ENCODE measurements at places on chromosomes 13 and 19.
A peak's percentile ranks its signal among the peaks of the same experiment; 100 is the strongest.

DNA sequence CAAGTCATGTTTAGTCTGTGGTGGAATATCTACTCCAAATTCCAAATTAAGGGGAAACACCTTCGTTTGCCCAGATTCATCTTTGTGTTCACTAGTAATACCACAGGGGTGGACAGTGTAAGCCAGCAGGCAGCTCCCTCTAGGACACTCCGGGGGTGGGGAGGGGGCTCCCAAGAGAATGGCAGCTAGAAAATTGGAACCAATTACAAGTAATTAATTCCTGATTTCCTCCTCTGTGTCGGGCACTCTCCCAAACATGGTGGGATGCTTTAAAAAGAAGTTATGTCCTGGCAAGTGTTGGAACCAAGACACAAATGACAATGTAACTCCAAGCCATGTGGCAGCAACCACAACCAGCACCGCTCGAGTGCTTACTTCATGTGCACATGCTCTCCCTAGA, 5.9 kb downstream of the COL4A1 start:
- DNase-seq: no peak

- no peak for DNase-seq
Measured at GRCh38 chr13:97390941-97391600, 42.9 kb upstream of the RAP2A start.

DNA sequence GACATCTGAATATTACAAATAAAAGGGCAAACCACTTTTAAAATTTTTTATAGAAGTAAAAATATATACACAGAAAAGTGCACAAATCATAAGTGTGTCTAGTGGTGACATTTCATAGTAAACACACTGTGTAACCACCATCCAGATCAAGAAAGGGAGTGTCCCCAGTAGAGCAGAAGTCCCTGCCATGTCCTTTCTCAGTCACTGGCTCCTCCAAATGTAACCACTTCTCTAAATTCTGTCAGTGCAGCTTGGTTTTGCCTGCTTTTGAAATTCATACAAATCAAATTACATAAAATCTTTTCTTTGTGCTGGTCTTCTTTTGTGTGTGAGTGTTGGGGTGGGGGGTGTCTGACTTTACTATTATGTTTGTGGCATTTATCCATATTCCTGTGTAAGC, 116.5 kb downstream of the RBM26 start:
- no peak for DNase-seq

- DNase-seq: no peak
Measured at GRCh38 chr19:13153569-13154240, 3.5 kb downstream of the IER2 start.

DNA sequence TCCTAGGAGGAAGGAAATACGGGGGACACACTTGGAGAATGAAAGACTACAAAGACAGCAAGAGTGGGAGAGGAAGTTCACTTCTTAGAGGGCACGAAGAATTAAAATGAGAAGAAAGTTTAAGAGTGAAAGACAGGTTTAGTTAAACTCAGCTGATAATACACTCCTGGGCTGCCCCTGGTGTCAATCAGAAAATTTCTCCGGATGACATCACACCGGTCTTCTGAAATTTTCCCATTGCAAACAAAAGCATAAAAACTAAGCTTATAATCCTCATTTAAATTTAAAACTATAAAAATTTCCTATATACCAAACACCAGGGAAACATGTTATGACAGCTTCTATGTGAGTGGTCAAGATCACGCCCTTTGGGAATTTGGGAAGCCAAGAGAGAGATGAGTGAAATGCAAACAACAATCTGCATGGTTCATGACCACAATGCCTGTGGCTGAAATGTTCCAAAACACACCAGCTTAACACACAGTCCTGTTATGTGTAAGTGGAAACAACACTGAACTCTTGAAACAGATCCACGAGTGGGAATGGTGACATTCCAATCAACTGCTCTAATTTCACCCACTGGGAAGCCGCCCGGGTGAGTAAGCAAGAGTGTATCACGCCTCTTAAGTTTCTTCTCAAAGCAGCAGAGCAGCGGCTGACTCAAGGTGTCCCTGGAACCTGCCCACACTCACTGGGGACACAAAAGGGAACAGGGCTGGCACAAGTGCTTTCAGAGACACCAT, 49.0 kb downstream of the BRD4 start:
- no peak for DNase-seq

GRCh38 chr19:48520134-48520533, 8.5 kb upstream of the LMTK3 start:
- no peak for DNase-seq

DNA sequence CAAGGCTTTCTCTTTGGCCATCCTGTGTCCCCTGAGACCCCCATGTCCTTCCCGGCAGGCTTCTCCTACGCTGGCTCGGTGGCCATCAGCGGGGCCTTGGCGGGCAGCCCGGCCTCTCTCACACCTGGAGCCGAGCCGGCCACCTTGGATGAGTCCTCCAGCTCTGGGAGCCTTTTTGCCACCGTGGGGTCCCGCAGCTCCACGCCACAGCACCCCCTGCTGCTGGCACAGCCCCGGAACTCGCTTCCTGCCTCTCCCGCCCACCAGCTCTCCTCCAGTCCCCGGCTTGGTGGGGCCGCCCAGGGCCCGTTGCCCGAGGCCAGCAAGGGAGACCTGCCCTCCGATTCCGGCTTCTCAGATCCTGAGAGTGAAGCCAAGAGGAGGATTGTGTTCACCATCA, 14.2 kb downstream of the PLEKHJ1 start:
- DNase-seq: no peak

- DNase-seq: no peak
Measured at GRCh38 chr19:15733895-15734294, 3.9 kb upstream of the OR10H3 start.

DNA sequence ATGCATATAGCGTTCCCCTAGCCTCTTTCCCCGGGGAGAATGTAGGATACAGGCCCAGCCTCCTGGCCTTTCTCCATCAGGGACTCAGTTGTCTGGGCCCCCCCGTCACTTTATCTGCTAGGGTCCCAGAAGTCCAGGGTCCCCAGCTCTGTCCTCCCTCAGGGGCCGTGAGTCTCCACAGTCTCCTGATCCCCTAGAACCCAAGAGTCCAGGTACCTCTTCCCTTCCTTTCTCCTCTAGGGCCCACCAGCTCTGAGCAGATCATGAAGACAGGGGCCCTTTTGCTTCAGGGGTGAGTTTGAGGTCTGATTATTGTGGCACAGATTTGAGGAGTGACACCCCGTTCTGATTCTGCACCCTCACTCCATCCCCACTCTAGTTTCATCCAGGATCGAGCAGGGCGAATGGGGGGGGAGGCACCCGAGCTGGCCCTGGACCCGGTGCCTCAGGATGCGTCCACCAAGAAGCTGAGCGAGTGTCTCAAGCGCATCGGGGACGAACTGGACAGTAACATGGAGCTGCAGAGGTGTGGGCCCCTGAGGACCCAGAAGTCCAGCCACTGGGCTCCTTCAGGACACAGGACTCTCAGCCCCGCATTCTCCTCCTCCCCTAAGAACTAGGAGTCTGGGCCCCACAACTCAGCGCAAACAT, 758 bp downstream of the BAX start:
- no peak for DNase-seq

DNA sequence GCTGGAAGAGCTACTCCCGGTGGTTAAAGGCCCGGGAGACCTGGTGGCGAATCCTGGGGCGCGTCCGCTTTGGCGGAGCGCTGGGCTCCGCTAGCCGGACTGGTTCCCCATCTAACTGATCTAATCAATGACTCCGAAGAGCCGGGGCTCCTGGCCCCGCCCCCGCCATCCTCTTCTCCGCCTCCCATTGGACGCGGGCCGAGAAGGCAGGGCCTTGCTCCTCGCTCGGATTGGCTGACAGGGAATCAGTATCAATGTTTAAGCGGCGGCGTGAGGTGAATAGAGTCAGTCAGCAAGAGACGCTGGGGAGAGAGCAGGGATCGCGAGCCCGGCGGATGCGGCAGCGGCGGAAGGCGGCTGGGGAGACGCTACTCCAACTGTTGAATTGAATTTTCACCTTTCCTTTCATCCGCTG, 1.7 kb upstream of the PCDH17 start:
- DNase-seq: peak; percentile 47

DNA sequence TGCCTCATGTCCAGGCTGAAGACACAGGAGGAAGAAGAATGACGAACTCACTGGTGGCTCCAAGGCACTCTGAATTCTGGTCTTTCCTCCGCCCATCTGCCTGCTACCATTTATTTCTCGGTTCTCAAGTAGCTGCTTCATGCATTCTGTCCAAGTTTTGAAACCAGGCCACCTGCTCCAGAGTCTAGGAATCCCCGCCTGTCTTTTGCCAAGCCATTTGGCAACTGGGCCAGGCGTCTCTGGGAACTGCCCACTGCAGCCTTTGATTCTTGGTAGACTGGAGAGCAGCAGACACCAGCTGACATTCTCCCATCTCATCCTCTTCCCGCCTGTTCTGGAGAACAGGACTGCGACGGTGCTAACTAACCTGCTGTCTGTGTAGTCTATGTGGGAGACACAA, 10.8 kb downstream of the SLC35E1 start:
- DNase-seq: no peak

DNA sequence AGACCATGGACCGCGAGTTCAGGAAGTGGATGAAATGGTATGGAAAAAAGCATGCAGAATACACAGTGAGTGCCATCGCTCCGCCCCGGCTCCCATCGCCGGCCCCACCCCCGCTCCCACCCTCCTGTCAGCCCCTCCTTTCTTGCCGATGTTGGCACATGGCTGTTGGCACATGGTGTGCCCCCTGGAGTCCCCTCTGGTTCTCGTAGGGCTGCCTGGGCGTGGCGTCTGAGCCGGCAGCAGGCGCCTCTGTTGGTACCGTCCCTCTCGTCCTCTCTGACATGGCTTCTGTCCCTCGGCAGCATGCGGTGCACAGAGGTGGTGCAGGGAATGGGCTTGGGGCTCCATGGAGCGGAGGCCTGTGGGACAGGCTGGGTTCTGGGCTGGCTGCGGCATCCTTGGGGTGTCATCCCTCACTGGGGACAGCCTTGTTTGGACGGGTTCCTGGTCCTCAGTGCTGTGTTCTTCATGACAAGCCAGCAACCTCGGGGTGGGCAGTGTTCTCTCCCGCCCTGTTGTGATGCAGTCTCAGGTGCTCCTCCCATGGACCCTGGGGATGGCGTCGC, 30.9 kb downstream of the DOT1L start:
- DNase-seq: no peak

DNA sequence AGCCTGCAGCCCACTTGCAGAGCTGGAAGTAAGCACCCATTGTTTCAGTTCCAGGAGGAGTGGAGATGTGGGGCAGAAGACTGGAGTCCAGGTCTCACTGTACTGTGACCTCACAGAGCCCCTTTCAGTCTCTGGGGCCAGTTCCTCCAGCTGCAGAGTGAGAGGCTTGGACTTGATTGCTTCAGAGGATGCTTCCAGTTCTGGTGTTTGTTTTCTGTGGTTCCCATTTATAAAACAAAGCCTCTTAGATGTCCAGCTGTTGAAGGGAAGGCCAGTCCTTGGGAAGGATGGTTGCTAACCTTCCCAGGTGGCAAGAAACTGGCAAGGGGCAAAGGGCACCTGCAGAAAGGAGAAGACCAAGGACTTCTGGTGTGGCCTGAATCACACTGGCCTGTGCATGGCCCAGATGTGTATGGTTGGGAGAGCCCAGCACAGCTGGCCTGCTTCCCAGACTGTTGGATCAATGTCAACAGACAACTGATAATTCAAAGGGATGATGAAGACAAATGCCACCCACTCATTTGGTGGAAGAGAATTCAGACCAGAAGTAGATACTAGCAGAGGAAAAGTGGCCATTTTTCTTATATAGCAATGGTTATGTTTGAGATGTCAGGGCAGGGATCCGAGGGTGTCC, 218.5 kb downstream of the ZNF536 start:
- DNase-seq: no peak

- DNase-seq: no peak
Measured at GRCh38 chr19:16036941-16037340, 39.4 kb upstream of the TPM4 start.

DNA sequence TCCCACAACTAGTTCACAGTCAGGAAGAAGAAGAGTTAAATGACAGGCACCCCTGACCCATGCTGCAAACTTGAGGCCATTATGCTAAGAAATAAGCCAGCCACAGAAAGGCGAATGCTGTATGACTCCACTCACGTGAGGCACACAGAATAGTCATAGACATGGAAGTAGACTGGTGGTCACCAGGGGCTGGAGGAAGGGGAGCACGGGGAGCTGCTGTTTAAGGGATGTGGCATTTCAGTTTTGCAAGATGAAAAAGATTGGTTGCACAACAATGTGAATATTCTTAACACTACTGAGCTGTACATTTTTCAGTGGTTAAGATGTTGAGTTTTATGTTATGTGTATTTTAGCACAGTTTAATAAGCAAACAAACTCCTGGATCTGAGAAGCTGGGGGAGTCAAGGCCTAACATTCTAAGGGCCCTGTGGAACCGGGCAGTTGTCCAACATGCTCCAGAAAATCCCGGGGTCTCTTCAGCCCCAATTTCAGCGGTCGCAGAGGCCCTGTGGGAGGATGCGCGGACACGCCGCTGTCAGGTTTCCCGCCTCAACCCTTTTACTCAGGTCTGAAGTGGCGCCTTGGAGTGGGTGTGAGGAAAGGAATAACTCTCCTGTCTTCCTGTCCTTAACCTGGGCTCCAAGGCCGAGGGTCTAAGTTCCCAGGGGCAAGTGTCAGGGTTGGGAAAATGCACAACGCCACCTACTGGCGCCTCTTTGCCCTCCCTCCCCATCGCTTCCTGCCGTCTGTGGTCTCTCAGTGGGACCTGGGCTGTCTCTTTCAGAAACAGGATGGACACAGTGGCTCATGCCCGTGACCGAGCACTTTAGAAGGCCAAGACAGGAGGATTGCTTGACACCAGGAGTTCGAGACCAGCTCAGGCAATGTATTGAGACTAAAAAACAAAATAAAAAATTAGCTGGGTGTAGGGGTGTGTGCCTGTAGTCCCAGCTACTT, 4.4 kb upstream of the TMEM272 start:
- DNase-seq: no peak

DNA sequence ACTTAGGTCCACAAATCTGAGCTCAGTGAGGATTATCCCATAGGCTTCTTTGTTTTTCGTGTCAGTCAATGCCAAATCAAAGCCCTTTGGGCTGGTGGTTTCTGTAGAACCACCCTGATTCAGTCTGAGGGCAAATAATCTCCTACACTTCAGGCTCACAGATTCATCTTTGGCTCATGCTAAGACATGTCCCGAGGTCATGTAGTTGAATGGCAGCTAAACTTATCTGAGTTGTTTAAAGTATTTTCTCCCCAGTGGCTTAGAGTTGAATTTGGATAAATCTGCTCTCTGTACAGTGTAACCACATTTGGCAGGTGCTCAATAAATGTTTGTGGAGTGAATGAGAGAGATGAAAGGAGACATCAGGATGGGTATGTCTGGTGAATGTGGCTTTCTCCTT, 13.1 kb upstream of the SLC25A42 start:
- no peak for DNase-seq
